IMR-90 (cell line): ENCODE measurements at places on chromosomes 16 and 17. TPM values are rescaled to one million over a fixed set of nuclear protein-coding genes. Genes with fewer than 3 reads are reported as not detected.

Gene HIGD1B
- not detected in 2 replicates for total RNA-seq

Gene KRTAP9-8
- total RNA-seq: not detected in 2 replicates

Gene NTN3
- 0.18 and 0.28 TPM in 2 replicates for total RNA-seq

Gene MMP2
- total RNA-seq: 164 and 240 TPM in 2 replicates
